Activated T-helper 2 cell treated with anti-CD3 and anti-CD28 coated beads, Interferon-gamma antibody, Interleukin-2, Interleukin-4, amounts not matched to agents 10 μg/mL and 5 μg/mL and 100 μg/mL, durations not matched to agents 14 hours and 24 hours and 36 hours (primary cell): ENCODE measurements at places on chromosomes 1 and 21. TPM values are rescaled to one million over a fixed set of nuclear protein-coding genes. Genes with fewer than 3 reads are reported as not detected.

Gene MPL
- total RNA-seq = not detected in 2 replicates

Gene HUNK
- 0.43 and 0.55 TPM in 2 replicates for total RNA-seq

Gene CELA3B
- total RNA-seq = not detected in 2 replicates

DNA sequence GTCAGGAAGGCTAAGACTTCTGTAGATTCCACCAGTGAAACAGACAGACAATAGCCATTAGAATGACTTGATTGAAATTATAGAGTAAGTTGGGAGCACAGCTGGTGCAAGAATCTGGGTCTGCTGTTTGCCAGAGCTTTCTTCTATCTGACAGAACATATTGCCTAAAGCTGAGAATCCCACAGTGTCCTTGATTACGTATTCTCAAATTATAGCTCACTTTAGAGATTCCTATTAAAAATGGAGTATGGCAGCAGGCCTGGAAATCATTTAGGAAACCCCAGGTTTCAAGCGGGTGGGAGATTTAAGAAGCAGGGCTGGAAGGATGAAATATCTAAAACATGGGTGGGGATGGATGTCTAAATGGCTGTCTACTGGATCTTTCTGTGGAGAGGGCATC is 639.7 kb upstream of the CXADR start:
- H3K4me1 ChIP-seq = no peaks in the 10 kb centered on the region
- no peak overlapping the region for H3K27ac ChIP-seq
- H3K27me3 ChIP-seq = no peaks in the 10 kb centered on the region
- no peak for DNase-seq
- no peaks in the 10 kb centered on the region for H3K36me3 ChIP-seq

DNA sequence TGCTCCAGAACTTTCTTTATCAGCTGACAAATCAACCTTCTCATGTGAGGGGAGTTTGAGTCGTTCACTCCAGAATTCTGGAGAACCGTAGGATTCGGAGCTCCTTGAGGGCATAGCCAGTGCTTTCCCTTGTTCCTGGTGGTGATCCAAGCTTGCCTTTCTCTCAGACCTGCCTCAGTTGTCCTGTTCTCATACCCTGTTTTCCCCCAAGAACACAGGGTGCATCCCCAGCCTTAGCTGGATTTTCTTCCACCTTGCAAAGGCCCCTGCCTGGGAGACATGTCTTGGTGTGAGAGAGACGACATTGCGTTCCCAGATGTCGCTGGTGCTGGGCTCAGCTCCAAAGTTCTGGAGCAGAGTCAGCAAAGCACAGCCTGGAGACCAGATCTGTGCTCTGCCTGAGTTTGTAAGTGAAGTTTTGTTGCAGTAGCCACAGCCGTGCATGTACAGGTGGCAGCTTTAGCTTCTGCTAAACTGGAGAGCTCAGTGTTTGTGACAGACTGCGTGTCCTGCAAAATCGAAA is 40.0 kb downstream of the ABCG1 start:
- no peak for DNase-seq
- H3K4me1 ChIP-seq = peaks cover 7% of the 10 kb centered on the region
- no peaks in the 10 kb centered on the region for H3K36me3 ChIP-seq
- H3K27me3 ChIP-seq = no peaks in the 10 kb centered on the region
- H3K4me3 ChIP-seq = no peak overlapping the region
- no peak overlapping the region for H3K27ac ChIP-seq

GRCh38 chr1:222071387-222071786 is 329.5 kb upstream of the DUSP10 start:
- H3K36me3 ChIP-seq = no peaks in the 10 kb centered on the region
- H3K4me3 ChIP-seq = no peak overlapping the region
- no peak for DNase-seq
- H3K27ac ChIP-seq = no peak overlapping the region
- peaks cover 2% of the 10 kb centered on the region for H3K27me3 ChIP-seq

- peaks cover 5% of the 10 kb centered on the region for H3K36me3 ChIP-seq
- H3K27ac ChIP-seq = peak overlapping the region; percentile 99
- no peak for DNase-seq
Observed at GRCh38 chr1:171743081-171743870, 1.4 kb upstream of the VAMP4 start.

GRCh38 chr1:236150311-236150955 is 8.1 kb downstream of the GPR137B start:
- DNase-seq = no peak
- no peak overlapping the region for H3K4me3 ChIP-seq
- H3K4me1 ChIP-seq = peaks cover under 1% of the 10 kb centered on the region
- no peaks in the 10 kb centered on the region for H3K36me3 ChIP-seq
- no peak overlapping the region for H3K27ac ChIP-seq

- H3K27ac ChIP-seq = no peak overlapping the region
- H3K4me3 ChIP-seq = no peak overlapping the region
Observed at GRCh38 chr1:225347123-225347683, 80.6 kb downstream of the LBR start.
